ENCODE measurements at places on chromosomes 1 and 21.

- no peak for DNase-seq
Observed at GRCh38 chr1:109687641-109688499, at the start of gene GSTM1. Gene GSTM1, plus strand, starts transcription at chr1:109687817. Its CDS starts 57 bp downstream, at chr1:109687874.

DNA sequence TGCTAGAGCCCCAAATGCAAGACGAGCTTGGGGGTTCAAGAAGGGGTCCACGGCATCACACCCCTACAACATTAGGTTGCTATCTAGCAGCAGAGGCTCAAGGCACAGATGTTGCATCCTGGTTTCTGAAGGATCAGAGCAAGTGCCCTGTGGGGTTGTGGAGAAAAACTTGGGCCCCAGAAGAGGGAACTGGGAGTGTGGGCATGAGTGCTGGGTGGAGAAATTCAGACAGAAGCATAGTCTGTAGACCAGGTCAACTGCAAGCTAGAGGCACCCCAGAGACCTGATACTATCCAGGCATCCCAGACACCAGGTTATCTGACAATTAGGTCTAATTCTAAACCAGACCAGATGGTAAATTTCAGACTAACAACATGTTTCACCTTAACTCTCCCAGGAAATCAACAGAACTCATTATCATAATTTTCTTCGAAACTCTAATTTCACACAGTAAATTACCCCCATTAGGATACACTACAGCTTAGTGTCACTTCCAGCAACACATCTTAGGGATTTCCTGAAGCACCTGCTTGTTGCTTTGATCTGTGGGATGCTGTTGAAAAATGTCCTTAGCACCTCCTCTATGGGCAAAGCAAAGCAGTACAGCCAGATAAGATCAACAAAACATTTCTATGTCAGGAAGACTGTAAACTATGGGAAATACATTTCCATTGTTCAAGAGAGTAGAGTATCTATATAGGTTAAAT is 179.3 kb downstream of the VAV3 start:
- DNase-seq = no peak

DNA sequence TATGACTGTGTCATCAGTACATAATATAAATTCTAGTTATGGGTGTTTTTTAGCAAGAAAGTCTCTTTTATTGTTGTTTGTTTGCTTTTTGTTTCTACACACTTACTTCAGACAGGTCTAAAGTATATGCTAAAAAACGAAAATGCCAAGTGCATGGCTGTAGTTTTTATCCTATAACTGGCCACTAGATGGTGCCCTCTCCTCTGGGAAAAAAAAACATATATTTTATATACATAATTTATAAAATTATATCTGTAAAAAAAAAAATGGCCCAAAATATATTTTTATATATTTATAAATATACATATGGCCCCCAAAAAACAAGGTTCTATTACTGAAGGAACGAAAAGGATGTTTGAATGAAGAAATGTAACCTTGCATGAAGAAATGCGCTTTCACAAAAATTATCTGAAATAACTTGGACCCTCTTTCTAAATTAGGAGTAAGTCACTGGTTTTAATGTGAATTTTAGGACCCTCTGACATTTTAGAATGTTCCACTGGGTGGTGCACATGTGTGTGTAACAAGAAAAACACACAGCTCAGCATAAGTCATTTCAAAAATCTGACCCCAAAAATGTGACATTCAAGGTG is 93.5 kb downstream of the TTLL7 start:
- DNase-seq = no peak

DNA sequence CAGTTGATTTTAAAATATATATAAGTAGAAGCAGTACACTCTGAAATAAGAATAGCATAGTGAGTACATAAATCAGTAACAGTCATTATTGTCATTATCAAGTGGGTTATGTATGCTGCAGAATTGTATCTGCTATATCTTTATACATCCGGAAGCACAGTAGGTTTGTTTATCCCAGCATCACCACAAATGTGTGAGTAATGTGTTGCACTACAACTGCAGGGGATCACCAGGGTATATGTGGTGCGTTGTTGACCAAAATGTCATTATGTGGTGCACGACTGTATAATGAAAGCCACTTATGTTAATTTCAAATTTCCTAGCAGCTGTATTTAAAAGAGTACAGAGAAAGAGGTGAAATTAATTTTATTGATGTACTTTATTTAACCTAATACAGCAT is 87.7 kb upstream of the GADD45A start:
- DNase-seq = peak; percentile 50

DNA sequence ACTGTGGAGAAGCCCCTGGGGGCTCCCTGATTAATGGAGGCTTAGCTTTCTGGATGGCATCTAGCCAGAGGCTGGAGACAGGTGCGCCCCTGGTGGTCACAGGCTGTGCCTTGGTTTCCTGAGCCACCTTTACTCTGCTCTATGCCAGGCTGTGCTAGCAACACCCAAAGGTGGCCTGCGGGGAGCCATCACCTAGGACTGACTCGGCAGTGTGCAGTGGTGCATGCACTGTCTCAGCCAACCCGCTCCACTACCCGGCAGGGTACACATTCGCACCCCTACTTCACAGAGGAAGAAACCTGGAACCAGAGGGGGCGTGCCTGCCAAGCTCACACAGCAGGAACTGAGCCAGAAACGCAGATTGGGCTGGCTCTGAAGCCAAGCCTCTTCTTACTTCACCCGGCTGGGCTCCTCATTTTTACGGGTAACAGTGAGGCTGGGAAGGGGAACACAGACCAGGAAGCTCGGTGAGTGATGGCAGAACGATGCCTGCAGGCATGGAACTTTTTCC is 24.8 kb downstream of the PCSK9 start:
- DNase-seq = no peak

- DNase-seq = no peak
Observed at GRCh38 chr1:167294528-167294927, 73.8 kb downstream of the POU2F1 start.

GRCh38 chr1:21383785-21384401 is 56.0 kb upstream of the NBPF3 start:
- DNase-seq = no peak

DNA sequence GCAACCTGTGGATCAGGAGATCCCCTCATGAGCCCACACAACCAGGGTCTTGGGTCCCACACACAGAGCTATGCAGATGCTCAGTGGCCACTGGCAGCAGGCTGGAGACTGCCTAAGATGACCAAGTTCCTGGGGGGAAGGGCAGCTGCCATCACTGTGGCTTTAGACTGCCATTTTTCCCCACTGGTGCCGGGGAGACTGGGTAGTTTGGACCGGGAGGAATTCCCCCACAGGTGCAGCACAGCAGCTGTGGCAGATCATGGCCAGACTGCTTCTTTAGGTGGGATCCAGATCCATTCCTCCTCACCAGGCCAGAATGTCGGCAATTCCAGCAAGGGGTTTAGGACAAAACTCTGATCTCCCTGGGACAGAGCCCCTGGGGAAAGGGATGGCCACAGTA is 45.7 kb upstream of the HIVEP3 start:
- DNase-seq = no peak

DNA sequence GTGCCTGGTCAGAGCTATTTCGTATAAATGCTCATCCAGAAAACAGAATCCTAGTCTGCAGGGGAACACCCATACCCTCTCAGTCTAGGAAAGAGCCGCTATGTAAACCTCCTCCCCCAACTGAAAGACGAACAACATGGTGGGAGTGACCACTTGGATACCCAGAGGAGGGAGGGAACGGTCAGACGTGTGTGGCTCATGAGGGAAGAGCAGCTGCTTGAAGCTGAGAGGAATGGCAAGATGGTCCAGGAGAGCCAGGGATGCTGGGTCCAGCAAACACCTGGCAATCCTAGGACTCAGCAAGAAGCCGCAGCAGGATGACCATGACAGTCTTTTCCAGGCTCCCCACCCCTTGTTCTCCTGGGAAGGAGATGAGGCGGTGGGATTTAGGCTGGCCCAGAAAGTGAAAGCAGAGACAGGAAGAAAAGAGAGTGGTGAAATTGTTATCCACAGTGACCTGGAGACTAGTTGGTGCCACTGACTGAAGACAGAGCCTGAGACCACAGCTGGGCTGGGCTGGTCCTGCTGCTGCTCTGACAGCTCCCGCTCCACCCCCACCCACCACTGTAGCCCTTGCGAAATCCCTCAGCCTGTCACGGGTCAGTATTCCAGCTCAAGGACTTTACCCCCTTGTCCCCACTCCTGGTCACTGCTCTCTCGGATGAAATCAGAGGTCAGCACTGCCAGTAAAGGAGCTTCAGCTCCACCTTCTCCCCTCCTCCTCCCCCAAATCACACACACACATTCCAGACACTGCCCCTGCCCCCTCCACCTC is 3.6 kb downstream of the CERS2 start:
- DNase-seq = no peak

GRCh38 chr1:166302989-166303758 is 136.4 kb upstream of the FAM78B start:
- DNase-seq = no peak

DNA sequence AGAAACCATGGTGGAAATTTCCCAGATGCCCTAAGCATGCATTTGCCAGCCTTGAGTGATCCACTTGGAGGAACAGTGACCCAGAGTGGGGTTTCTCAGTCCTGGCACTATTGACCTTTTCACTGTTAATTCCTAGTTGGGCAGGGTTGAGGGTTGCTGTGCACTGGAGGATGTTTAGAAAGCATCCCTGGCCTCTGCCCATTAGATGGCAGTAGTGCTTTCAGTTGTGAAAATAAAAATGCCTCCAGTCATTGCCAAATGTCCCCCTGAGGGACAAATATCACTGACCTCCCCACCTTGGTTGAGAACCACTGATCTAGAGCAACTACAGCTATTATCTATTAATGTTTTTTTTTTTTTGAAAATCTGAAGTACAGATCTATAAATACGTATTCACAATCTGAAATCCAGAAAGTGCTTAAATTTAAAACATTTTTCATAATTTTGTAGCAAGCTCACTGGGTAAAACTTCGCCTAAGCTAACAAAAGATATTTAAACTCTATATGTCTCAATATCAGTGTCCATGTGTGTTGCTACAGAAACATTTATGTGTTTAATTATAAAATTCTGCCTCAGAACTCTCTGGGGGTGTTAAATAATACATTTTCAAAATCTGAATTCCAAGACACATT is 27.3 kb downstream of the F3 start:
- DNase-seq = no peak

DNA sequence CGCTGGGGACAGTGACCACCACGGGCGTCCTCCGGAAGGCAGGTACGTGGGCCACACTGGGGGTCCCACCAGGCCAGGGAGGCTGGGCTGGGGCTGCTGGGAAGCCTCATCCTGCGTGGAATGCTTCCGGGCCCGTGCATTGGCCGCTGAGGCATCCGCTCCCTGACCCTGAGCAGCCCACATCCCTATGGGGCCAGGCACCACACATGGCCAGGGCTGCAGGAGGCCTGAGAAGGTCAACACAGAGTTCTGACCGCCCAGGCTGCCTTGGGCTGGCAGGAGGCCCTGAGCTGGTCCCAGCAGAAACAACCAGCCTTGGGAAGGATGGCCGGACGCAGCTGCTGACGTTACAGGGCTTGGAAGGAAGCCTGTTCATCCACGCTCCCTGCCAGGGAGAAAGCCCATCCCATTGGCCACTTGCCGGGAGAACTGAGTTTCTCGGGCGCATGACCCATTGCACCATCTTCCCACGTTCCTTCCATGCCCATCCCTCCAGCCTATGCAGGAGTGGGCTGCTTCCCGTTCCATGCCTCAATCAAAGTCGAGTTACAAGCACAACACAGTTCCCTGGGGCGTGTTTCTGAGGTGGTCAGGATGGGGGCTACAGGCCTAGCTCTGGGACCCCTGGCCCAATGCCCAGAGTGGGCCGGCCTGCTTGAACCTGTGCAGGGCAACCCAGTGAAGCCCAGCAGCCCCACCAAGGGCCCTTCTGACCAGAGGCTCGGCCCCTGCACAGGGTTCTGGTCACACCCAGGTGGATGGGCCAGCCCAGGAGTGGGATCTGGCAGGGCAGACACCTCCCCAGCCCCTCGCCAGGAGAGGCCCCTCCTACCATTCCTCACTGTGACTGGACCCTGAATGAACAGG is 31.7 kb downstream of the TRIM11 start:
- DNase-seq = no peak

- no peak for DNase-seq
Observed at GRCh38 chr21:38840456-38841300, 34.9 kb downstream of the ETS2 start.

GRCh38 chr1:38527373-38527966 is 332.1 kb downstream of the RRAGC start:
- no peak for DNase-seq

- no peak for DNase-seq
Observed at GRCh38 chr1:9191231-9191630, 43.3 kb upstream of the H6PD start.

- DNase-seq = no peak
Observed at GRCh38 chr1:207941665-207942064, 30.7 kb upstream of the CD34 start.

DNA sequence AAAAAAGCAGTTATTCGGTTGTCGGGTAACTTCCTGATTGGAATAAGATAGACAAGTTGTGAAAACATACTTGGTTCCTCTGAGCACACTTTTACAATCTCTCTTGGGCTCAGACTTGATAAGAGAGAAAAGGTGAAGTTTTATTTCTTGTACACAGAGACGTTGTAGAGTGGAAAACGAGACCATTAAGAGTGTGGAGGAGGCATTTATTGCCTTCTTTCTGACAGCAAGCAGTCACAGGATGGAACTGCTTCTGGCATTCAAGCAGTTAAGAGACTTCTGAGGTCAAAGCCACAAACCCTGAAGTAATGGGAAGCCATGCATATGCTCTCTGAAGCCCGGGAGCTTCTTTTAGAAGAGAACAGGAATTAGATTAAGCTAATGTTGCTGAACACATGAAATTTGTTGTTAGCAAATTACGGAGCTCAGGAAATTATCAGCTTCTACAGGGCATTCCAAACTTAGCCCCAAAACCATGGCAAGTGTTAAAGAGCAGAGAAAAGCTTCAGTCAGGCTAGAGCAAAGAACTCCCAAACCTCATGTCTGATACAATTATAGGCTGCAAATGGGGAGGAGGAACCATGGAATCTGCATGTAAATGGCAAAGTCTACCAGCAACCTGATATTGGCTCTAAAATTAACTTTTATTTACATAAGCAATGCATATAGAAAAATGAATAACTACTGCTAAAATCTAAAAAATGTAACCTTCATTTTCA is 26.0 kb downstream of the S1PR1 start:
- no peak for DNase-seq

GRCh38 chr1:215958841-215959240 is 391.7 kb downstream of the KCTD3 start:
- DNase-seq = no peak

GRCh38 chr1:16026723-16027484 is 5.1 kb downstream of the CLCNKA start:
- no peak for DNase-seq

GRCh38 chr1:17233675-17234320 is 15.1 kb upstream of the PADI3 start:
- no peak for DNase-seq

Measured in NCI-H1436 treated with DMSO at 0.1 percent for 48 hours (cell line).